ENCODE measurements at places on chromosomes 7 and 10.
A peak's percentile ranks its signal among the peaks of the same experiment; 100 is the strongest.

GRCh38 chr10:90326498-90327267, 531.2 kb downstream of the HTR7 start:
- DNase-seq: no peak

- DNase-seq: no peak
These were observed 137.3 kb downstream of the HECW1 start for GRCh38 chr7:43249823-43250145.

DNA sequence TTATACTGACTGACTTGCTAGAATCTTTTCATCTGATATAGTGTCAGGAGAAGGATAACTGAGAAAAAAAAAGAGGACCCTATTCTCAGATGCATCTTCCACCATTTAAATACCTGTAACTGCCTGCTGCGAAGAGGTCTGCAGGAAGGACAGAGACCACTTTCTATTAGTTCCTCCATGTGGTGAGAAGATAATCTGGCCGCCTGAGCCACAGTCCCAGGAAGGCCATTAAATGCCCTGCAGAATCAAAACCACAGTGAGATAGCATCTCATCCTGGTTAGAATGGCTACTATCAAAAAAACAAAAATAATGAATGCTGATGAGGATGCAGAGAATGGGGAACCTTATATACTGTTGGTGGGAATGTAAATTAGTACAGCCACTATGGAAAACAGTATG, 19.9 kb upstream of the IFIT1B start:
- DNase-seq: no peak

DNA sequence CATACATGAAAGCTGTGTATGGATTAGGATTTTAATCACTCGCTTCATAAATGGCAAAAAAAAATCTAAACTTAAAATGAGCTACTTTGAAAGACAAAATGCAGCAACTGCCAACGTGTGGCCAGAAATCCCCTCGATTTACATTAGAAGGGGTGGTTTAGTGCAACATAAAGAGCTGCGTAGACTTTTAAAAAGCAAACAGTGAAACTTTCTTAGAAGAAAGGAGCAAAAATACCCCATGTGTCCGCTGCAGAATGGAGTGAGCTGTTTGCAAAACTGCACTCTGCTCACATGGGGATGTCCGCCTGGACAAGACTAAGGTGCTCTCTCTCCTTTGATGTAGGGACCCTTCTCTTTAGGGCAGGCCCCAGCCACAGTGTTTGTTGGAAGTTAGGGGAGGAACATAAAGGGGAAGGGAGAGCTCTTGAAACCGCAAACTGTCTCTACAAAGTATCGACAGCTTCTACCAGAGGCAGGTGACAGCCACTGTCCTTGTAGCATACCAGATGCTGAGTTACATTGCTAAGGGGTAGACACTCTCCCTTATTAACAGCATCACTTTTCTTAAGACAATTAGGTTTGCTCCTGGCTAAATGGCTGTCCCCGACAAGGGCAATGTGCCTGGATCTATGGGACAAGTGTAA, 528.1 kb downstream of the KCNMA1 start:
- DNase-seq: no peak

DNA sequence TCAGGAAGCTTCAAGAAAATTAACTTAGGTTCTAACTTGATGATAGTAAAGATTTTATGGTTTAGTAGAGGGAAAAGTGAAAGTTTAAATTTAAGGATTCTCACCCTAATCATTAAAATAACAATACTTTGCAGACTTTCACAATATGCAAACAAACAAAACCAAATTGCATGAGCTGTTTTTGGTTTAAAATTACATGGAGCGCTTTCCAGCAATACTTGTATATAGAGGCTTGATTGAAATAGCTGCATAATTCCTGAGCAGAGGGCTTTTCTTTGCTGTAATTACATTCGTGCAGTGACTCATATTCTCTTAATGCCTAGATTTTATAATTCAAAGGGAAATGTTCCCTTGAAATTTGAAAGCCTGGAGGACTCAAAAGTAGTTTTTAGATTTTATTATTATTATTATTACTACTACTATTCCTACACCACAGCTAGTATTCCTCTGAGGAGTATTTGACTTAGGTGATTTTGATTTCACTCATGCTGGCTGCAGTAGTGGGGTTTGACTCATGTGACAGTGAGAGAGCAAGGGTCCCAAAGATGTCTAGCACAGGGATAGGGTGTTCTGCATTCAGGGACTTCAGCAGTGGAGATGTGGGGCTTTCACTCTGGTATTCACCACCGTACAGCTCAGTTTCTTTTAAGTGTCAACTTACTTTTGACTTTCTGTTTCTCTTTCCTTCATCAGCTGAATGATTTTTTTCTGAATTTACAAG, 138.1 kb downstream of the ADAM22 start:
- no peak for DNase-seq

GRCh38 chr10:132335189-132336063, 3.4 kb downstream of the LRRC27 start:
- DNase-seq: peak; percentile 18

- DNase-seq: no peak
These were observed 25.2 kb downstream of the YWHAG start for GRCh38 chr7:76333511-76334101.

GRCh38 chr7:2186166-2186565, 46.6 kb downstream of the MAD1L1 start:
- DNase-seq: no peak

DNA sequence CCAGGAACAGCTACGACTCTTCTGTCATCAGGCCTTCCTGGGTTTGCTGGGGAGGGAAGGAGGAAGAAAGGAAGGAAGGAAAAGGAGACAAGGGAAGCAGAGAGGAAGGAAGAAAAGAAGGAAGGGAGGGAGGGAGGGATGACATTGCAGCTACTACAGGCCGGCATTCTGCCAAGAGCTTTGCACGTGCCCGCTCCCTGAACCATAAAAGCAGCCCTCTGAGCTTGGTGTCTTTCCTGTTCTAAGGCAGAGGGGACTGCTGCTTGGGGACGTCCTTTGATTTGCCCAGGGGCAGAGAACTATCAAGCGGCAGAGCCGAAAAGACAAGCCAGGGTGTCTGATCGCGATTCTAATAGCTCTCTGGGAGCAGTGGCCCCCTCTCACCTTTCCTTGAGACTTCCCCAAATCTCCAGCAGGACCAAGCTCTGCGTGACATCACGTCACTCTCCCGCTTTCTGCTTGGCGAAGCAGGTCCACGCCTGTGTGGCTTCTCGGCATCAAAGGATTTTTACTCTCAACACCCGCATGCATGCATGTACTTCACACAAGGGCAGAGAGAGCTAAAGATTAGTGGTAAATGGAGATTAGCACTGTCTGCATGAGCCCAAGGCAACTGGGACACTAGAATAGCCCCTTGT, 167.8 kb upstream of the AUTS2 start:
- DNase-seq: no peak
